ENCODE measurements at places on chromosomes 1 and 21.

GRCh38 chr1:211037095-211037494, 96.9 kb downstream of the KCNH1 start:
- DNase-seq, result no peak

GRCh38 chr1:94084085-94084484, 36.9 kb downstream of the ABCA4 start:
- DNase-seq, result no peak

DNA sequence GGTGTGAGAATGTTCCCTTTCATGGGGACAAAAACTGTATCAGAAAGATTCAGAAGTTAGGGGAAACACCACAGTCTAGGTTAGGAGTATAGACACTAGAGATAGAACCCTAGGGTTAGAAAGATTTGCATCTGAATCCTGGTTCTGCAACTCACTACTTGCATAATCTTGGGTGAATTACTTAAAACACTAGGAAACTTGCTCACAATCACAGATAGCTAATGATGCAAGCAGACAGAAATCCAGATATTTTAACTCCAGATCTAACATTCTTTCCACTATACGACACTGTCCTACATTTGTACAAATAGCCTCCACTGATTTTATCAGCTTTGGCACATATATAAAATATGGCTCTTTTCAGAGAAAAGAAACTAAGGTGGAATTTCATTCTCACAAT, 30.8 kb upstream of the GLIS1 start:
- DNase-seq, result no peak

- no peak for DNase-seq
Measured at GRCh38 chr1:227607336-227607898, 44.1 kb downstream of the ZNF678 start.

DNA sequence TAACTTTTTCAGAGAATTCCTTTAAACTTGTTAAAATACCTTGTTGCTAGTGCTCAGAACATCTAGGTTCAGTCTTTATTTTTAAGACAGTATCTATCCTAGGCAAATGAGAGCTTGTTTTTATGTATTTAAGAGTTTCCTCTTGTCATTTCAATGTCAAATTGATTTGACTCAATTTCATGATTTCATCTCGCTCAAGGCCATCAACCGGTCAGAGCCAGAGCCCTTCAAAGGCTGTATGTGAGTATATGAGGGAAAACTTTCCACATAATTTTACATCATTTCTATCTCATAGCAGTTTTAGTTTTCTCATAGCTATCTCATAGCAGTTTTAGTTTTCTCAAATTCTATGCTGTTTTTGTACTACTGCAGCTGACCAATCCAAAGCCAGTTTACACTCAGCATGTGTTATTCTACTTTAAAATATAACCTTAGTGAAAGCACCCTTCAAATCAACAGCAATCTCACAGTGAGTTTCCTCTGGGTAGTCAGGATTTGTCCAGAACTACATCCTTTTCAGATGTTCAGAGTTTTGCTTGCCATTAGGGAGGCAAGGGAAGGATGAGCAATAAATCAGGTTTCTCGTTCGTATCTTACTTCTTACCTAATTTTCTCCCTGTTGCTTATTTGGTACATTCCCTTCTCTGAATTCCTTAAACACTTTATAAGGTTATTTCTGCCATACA, 12.7 kb downstream of the HNRNPU start:
- DNase-seq, result no peak

- no peak for DNase-seq
Measured at GRCh38 chr1:148363439-148363810, 119.7 kb downstream of the PPIAL4G start.

DNA sequence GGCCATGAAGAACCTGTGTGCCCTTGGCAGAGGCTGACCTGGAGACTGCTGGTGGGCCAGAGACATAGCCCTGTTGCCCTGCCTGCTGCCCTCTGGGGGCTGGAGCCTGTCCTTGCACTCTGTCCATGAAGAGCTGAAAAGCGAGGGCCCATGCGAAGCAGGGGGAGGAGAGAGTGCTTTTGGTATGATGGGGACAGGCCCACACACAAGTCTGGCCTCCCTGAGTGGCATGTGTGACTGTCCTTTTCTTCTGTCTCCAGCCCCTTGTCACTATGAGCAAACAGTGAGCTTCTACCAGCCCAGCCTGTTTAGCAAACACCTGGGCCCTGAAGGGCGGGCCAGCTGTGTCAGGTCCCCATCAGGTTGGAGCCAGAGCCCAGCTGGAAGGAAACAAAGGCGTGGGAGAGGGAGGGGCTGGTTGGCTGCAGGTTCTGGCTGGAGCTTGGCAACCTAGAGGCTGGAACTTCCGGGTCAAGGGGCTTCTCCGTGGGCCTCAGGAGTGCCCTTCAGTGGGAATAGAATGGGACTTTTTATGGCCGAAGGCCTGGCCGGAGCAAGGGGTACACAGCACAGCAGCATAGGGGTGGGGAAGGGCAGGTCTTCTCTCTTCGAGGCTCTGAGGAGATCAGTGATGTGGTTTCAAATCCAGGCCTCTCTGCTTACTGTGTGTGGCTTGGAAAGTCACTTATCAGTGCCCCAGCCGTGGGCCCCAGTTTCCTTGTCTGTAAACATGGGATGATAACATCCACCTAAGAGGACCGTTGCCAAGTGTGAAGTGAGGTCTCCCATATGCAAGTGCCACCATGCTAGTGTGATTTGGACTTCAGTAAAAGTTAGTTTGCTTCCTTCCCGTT, 14.3 kb downstream of the QSOX1 start:
- DNase-seq, result peak; percentile 23

- DNase-seq, result no peak
Measured at GRCh38 chr1:12467570-12468286, 150.3 kb downstream of the DHRS3 start.

DNA sequence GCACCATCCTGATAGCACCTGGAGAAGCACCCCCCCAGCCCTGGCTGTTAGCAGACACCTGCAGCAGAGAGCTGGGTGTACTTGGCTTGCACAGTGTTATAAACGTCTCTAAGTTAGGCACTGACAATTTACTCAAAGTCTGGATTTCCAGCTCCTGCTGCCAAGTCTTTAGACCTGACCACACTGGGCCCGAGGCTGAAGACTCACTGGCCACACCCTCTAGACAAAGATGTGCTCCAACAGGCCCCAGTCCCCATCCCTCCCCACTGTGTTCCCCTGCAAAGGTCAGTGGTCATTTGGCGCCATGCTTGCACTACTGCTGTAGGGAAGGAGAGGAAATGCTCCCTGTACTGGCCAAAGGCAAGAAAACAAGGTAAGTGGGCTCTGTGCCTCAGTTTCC, 31.1 kb downstream of the PADI6 start:
- DNase-seq, result no peak

DNA sequence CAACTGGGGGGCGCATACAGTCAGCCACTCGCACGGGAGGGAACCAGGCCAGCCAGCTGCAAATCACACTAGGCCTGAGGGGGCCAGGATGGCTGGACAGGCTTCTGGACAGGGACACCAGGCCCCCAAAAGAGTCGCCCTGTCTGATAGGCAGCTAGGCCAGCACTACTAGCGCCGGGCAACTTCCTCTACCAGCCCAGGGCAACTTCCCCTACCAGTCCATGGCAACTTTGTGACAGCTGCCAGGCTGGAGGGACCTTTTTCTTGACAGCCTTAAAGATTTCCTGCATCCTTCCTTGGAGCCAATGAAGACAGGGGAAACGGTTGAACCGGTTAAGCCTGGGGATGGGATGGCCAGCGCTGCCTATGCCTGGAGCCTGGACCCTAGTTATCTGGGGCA, 5.1 kb downstream of the IFFO2 start:
- DNase-seq, result peak; percentile 67

DNA sequence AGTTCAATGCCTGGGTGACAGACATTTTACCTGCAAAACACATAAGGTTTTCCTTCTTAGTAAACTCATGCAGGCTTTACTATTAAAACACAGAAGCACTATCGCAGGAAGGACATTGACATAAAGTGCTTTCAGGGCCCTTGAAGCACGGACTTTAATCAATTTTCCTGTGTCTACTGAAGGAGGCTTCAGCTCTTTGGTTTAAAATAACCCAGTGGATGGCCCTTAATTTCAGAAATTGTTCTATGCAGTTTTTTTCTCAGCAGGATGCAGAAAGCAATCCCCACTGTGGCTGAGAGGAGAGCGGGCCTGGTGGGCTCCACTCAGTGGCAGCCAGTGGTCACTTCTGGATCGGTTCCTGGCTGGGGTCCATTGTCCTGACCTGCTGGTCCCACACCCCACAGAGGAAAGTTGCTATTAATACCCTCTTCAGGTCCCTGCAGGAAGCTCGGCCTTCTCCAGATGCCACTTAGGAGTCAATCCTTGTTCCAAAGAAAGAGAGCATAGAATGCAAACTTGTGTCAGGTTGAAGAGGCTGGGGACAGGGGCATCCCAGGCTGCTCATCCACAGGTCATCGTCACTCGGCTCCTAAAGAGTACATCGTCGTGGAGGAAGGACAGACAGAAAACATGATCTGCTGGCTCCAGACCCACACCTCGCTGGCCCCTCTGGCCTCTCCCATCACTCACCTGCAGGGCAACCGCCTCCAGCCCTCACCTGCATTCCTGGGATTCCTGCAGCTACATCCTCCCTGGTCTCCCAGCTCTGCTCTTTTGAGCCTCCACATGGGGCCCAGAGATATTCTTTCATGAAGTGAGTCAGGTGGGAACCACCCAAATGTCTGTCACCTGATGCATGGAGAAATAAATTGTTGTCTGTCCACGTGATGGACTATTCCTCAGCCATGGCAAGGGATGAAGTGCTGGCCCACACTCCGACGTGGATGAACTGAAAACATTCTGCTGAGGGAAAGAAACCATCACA, 153.1 kb downstream of the PSMG1 start:
- DNase-seq, result no peak

All from CD4-positive, alpha-beta T cell treated with Interleukin-1 beta for 1 hour (primary cell).